ENCODE measurements at places on chromosomes 5 and 9.
A peak's percentile ranks its signal among the peaks of the same experiment; 100 is the strongest.

GRCh38 chr5:58263296-58263695, 196.6 kb downstream of the PLK2 start:
- no peak for DNase-seq

- DNase-seq = no peak
Measured at GRCh38 chr9:27126670-27127069, 17.6 kb downstream of the TEK start.

GRCh38 chr9:16316456-16316855, 554.0 kb downstream of the BNC2 start:
- DNase-seq = no peak

DNA sequence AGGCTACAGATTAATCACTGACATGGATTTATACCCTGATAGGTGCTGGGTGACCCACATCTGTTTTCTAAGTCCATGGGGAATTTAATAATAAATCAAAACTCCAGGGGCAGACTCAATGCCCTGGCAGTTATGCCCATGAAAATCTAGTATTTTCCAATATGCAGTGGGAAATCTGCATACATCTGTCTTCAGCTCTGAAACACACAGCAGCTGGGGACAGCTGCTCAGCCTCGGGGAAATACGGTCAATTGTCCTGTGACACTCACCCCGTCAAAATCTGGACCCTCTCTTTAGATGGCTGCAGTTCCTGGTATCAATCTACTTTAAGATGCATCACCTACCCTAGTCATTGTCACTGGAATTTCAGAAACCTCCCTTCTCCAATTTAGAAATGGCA, 12.7 kb upstream of the C1QTNF3 start:
- no peak for DNase-seq

DNA sequence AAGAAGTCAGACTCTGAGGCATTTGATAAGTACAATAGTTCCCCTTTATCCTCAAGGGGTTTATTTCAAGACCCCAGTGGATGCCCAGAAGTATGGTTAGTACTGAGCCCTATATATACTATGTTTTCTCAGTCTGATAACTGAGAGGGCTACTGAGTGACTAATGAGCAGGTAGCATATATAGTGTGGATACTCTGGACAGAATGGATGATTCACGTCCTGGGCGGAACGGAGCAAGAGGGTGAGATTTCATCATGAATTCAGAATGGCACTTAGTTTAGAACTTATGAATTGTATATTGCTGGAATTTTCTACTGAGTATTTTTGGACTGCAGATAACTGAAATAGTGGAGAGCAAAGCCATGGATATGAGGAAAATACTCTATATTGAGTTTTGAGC, 457.6 kb downstream of the PLK2 start:
- no peak for DNase-seq

DNA sequence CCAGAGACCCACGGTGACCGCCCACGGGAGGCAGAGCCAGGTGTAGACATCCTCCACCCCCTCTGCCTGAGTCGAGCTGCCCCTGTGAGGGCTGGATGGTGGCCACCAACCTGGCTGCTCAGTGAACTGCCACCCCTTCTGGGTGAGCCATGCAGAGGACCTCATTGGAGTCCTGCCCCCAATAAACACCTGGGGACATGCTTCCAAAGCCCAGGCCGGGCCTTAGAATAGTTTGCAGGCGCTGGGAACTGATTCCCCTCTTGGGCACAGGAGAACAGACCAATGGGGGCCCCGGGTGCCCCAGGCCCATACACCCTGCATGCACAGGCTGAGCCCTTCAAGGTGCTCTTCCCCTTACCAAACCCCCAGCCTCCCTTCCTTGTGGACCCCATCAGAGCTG, 38.1 kb upstream of the GFPT2 start:
- no peak for DNase-seq

DNA sequence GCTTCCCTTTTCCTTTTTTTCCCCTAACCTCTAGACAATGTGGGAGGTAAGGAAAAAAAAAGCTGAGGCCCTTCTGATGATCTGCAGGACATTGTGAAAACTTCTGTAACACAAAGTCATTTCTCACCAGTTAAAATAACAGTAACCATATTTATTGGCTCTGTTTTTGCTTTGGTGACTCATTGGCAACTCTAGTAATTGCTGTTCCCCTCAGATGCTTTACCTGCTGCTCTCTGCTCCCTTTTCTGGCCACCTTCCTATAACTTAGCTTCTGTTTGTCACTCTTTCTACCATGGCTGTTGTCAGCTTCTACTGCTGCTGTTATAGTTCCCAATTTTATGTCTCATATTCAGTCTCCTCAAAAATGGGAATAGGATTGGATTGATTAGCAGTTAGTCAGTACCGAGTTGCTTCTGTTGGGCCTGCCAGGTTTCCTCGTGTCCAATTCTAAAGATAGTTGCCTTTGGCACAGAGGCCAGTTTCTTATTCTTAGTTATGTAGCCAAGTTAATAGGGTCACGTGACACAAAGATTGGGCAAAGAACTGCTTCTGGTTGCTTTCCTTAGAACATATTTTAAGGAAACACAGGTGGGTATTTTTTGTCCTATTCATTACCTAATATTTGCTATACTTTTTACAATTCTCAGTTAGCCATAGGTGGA, 16.8 kb downstream of the SCAMP1 start:
- no peak for DNase-seq

- DNase-seq = no peak
Measured at GRCh38 chr5:163005949-163006348, 431.4 kb upstream of the CCNG1 start.

DNA sequence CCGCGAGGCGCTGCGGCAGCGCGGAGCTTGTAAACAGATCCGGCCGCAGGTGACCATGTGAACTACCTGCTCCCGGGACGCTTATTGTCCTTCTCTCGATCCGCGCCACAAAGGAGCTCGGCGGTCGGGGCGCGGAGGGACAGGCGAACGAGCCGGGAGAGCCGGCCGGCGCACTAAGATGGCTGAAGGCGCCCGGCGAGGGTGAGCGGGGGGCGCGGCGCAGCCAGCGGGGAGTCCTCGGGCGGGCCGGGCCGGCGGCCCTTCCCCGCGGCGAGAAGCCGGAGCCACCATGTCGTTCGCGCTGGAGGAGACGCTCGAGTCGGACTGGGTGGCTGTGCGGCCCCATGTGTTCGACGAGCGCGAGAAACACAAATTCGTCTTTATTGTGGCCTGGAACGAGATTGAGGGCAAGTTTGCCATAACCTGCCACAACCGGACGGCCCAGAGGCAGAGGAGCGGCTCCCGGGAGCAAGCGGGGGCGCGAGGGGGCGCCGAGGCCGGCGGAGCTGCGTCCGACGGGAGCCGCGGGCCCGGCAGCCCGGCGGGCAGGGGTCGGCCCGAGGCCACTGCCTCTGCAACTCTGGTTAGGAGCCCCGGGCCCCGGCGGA, 535 bp downstream of the JMY start:
- DNase-seq = peak; percentile 49

DNA sequence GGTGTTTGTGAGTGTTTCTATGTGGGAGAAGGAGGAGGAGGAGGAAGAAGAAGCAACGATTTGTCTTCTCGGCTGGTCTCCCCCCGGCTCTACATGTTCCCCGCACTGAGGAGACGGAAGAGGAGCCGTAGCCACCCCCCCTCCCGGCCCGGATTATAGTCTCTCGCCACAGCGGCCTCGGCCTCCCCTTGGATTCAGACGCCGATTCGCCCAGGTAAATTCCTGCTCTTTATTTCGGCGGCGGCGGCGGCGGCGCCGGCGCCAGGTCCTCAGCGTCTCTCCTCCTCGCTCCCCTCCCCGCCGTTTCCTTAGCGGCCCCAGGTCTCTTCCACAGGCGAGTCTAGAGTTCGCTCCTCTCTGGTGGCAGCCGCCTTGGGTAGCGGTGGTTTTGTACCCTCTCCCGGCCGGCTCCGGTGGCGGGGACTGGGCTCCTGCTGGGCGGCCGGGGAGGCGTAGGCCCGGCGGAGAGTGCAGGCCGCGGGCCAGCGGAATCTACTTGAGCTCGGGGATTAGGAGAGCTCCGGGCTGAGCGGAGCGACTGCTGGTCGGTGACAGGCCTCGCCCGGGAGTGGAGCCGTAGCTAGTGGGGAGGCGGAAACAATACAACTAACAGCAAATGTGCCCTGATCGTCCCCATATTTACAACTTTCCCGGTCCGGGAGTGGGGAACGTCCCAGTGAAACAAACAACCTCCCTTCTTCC, 547 bp downstream of the NIPBL start:
- DNase-seq = peak; percentile 77

- DNase-seq = no peak
Measured at GRCh38 chr9:18622186-18622836, 148.4 kb downstream of the ADAMTSL1 start.

DNA sequence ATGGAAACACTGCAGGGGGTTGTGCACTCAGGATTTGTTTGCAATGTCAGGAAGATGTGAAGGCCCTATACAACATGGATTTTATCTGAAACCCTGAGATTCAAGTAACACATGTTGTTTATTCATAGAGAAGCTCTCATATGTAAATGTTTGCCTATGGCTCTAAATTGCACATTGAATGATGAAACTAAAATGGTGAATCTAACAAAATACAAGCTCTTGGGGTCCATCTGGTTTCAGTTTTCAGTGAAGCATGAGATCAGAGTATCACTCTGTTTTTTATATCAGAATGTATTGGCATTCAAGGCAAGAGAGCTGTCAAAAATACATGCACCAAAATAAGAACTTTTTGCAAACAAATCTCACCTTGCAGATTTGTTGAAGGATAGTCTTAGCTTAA, 19.6 kb upstream of the FRMD3 start:
- DNase-seq = no peak

DNA sequence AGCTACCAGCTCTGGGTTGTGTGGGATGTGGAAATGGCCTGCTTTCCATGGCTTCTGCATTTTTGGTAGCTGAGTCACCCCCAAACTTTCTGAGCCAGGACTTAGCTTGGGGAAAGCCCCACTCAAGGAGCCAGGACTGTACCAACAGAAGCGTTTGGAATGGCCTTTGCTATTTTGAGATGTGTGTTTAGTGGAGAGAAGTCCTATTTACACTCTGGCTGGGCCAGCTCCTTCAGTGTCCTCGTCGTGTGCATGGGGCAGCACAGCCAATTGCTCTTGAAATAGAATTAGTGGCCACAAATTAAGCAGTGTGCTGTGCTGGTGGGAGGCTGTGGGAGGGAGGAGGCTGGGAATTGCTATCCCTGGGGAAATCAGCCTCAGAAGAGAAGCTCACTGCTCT, 51.6 kb downstream of the ENTREP1 start:
- no peak for DNase-seq

DNA sequence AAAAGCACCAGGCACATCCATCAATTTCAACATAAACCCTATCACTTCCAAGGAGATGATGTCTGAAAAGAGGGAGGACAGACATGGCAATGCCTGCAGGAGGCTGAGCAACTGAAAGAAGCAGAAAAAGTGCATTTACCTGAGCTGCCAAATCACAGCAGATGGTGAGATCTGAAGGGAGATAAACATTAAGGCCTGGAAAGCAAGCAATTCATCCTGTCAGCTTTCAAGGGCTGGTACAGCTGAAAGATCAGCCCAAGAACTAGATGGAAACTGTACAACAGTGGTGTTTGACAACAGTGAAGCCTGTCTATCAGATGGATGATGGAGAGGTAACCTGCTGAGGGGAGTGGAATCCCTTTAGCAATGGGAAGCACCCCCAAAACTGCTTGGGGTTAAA, 433.2 kb upstream of the ZNF608 start:
- DNase-seq = no peak

DNA sequence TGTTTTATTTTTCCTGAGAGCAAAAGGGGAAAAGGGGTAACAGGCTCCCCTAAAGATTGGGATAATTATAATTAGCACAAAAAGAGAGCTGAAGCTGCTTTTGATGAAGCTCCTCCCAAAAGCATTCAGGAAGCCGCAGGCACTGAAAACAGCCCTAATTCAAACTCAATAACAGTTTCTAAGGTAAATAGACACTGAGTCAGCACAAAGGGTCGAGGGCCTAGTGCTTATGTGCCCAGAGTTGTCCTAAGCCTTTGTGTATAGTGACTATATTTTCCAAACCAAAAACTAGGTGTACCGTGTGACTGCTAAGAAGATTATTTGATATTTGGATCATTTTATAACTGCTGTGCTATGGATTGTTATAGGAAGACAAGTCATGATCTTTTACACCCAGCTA, 67.7 kb downstream of the HMHB1 start:
- no peak for DNase-seq

DNA sequence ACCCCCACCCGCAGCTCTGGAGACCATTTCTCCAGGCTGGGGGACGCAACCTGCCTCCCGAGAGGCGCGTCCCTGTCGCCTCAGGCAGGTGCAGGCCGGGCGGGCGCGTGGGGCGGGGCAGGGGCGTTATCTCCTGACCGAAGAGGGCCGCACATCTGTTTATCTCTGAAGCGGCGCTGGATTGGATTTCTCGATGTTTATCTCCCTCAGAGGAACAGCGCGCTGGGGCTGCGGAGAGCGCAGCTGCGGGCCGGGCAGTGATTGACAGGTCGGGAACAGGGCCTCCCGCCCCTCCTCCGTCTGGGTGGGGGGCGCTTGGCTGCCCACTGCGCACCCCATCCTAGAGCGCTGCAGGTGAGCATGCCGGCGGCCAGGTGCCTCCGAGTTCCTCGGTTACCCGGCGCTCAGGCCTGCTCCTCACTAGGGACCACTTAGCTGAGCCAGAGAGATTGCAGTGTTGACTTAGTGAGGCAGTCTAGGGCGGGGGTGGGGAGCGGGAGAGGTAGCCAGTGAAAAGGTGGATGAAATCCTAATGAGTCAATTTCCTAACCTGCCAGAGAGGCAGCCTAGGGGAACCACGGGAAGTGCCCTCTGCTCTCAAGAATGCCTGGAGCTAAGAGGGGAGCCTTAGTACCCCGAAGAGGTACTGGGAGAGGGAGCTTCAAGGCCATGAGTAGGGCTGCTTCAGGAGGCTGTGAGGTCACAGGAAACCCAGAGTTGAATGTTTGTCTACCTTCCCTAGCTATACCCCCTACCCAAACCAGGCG, 39.6 kb upstream of the TIFAB start:
- DNase-seq = no peak

- no peak for DNase-seq
Measured at GRCh38 chr5:72177538-72177937, 70.3 kb downstream of the MAP1B start.

DNA sequence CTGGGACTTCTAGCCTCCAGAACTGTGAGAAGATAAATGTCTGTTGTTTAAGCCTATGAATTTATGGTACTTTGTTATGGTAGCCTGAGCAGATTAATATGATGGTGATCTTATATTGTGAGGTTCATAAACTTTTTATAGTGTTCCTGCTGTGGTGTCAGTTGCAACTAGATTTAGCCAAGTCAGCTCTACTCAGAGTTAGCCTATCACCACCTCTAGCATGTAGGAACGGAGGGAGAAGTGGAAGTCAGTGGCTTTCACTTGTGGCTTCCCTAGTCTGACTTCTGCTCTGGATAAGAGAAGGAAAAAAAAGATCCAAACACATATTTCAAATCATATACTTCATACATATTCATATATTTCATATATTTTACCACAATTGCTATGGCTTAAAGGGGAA, 6.6 kb downstream of the POC5 start:
- DNase-seq = no peak
